ENCODE measurements at places on chromosomes 12 and 14.

GRCh38 chr14:76644855-76645518 is 116.3 kb upstream of the VASH1 start:
- DNase-seq, result no peak

- DNase-seq, result no peak
These were observed 44.2 kb downstream of the CCDC175 start for GRCh38 chr14:59532419-59532818.

GRCh38 chr14:78469947-78470346 is 299.8 kb downstream of the NRXN3 start:
- DNase-seq, result no peak

GRCh38 chr14:104643306-104643705 is 38.7 kb upstream of the TMEM179 start:
- DNase-seq, result no peak

- no peak for DNase-seq
These were observed 37.7 kb upstream of the OAS1 start for GRCh38 chr12:112869091-112869490.

GRCh38 chr14:30553311-30553989 is 5.5 kb upstream of the G2E3 start:
- no peak for DNase-seq

DNA sequence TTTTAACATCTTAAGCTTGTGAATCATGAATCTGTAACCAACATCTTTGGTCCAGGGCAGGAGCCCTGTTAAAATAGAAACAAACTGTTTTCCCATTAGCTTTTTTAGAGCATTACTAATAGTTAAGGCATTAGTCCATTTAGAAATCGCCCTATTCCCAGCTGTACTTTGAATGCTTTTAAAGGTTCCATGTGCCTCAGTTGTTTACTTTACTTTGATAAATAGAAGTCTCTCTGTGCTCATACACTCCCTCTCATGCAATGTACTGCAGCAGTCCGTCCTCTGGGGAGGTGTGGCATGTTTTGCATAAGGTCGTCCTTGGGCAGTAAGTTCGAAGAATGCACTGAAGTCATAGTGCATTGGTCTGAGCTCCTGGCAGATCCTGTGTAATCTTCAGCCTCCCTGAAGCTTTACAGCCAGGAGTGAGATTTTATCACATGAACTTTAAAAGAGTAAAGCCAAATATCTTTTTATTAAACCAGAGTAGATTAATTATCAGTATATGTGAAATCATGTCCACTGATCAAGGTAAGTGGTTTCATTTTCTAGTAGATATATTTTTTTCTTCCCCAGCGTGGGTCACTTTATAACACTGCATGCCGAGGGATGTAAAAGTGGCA is 134.7 kb downstream of the FGD4 start:
- DNase-seq, result no peak

DNA sequence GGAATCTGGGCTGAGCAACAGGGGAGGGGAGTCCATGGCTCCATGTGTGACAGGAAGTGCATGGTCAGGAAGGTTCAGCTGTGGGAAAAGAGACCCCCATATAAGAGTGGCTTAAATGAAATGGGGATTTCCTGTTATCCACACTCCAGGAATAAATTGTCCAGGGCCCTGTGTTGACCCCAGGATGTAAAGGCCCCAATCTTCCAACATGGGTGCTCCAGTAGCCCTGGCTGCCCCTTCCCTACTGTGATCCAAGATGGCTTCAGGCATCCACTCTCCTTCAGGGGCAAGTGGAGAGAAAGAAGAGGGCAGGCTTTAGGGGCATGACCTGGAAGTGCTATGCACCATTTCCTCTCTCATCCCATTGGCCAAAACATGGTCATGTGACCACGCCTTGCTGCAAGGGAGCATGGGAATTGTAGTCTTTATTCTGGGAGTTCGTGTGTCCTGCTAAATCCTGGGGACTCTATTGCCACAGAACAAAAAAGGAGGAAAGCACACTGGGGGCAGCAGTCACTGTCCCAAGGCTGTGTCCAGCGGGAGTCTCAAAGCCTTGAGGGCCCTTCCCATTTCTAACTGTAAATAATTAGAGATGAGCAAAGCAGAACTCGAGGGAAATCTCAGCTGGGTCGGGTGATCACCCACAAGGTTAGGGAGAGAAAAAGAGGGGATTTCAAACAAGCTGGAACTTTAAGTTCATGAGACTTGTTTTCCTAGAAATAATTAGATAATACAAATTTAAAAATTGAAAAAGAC is 289.2 kb downstream of the ADGRD1 start:
- DNase-seq, result no peak

GRCh38 chr12:55692631-55693322 is 14.9 kb downstream of the ITGA7 start:
- no peak for DNase-seq

DNA sequence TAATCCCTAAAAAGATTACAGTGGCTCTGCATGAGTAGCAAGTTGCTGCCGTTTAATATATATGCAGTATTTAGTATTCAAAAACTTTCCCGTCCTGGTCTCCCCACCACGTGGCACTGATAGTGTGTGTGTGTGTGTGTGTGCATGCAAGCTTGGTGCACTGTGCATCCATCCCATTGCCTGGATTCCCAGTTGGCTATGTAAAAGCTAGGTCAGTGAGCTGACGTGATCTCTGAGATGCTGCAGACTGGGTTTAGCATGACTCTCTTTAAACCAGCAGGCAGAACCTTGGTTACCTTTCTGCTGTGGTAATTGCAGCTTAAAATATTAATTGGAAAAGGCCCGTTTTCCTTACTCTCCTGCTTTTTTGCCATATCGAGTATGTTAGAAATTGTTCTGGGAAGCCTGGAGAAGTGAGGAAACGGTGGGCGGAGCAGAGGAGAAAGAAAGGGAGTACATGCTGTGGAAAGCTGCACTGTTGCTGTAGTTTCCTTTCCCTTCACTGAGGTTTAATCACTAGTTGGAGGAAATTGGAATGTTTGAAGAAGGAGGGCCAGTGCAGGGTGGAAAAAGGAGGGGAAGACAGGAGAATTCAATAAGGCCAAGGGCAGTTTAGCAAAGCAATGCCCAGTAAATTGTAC is 4.0 kb upstream of the CNTN1 start:
- DNase-seq, result no peak

- DNase-seq, result no peak
These were observed 8.9 kb downstream of the IKZF4 start for GRCh38 chr12:56029666-56030293.

DNA sequence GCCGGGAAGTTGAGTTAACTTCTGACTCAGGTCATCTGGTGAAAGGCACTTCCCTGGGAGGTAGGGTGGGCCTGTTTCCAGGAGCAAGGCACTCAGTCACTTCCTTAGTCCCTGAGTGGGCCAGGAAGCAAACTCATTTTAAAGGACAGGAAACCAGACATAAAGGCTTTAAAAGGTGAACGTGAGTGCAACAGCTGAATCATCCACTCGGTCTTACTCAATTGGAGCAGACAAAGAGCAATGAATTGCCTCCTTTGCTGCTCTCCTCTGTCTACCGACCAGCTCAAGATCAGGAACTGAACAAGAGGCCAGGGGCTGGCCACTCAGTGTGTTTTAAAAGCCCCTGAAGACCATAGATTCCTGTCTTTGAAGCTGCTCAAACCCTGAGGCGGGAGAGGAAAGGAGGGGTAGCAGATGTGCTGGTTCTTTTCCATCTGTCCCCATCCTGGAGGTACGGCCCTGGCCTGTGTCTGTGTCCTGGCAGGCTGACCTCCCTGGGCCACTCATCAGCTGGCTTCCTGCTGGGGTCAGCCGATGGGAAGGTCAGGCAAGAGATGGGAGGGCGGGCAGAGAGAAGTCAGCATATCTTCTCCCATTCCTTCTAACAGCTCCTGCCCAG is 148.9 kb downstream of the PPM1H start:
- no peak for DNase-seq

DNA sequence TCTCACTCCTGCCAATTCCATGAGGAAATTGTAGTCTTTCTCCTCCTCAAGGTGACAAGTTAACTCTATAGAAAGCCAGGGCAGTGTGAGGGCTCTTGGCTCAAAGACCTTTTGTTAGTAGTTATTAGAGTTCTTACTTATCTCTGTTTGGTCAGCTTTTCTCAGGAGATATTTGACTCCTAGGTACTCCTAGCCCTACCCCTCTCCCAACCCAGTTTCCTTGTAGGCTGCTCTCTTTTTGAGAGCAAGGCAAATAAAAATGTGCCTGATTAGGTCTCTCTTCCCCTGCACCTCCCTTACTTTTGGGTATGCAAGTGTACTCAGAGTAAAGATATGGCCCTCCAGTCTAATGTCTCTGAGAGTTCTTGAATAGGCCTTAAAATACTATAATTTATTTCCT is 23.8 kb downstream of the BTG1 start:
- DNase-seq, result no peak

DNA sequence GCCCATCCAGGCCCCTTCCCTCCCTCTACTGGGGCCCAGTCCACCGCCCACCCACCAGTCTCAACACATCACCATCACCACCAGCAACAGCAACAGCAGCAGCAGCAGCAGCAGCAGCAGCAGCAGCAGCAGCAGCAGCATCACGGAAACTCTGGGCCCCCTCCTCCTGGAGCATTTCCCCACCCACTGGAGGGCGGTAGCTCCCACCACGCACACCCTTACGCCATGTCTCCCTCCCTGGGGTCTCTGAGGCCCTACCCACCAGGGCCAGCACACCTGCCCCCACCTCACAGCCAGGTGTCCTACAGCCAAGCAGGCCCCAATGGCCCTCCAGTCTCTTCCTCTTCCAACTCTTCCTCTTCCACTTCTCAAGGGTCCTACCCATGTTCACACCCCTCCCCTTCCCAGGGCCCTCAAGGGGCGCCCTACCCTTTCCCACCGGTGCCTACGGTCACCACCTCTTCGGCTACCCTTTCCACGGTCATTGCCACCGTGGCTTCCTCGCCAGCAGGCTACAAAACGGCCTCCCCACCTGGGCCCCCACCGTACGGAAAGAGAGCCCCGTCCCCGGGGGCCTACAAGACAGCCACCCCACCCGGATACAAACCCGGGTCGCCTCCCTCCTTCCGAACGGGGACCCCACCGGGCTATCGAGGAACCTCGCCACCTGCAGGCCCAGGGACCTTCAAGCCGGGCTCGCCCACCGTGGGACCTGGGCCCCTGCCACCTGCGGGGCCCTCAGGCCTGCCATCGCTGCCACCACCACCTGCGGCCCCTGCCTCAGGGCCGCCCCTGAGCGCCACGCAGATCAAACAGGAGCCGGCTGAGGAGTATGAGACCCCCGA is 6.8 kb upstream of the RNU7-1 start:
- DNase-seq, result no peak
